ENCODE measurements at places on chromosomes 12 and 14. TPM values are rescaled to one million over a fixed set of nuclear protein-coding genes. Genes with fewer than 3 reads are reported as not detected.
A peak's percentile ranks its signal among the peaks of the same experiment; 100 is the strongest.

- no peak for DNase-seq
Observed at GRCh38 chr14:21275261-21275858, 4.5 kb upstream of the RPGRIP1 start.

DNA sequence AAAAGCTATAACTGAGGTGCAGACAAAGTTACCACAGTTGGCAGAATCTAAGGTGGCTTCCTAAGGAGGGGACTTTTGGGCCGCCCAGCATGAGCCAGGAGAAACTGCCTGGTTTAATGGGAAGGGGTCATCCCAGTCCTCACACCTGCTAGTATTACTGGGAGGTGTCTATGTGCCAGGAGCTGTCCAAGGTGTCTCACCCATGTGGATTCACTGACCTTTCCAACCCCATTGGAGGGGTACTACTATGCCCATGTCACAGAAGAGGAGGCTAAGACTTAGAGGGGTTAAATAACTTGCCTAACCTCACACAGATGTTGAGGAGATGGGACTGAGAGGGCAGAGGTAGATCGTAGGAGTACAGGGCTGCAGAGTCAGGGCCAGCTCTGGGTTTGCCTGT lies 10.2 kb downstream of the ABCB9 start:
- no peak for DNase-seq

DNA sequence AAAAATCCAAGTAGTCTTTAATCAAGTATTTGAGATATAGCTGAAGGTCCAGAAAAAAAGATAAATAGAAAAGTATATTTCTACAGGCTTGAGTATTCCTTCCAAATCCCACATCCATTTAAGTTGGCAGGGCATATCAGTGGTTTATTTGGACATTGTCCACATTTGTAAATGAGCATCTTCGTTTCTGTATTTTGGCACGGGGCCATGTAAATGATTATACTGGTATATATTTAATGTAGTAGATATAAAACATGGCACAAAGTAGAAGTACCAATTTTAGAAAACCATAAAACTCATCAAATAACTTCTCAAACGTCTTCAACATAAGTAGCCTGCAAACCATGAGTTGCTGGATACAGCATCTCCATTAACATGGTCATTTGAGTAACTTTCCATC lies 437.4 kb upstream of the SOX5 start:
- no peak for DNase-seq

The CLEC4D gene
- total RNA-seq = 0.31 TPM

The TBK1 gene
- 48.3 TPM for total RNA-seq

The NAA25 gene
- total RNA-seq = 28.2 TPM

DNA sequence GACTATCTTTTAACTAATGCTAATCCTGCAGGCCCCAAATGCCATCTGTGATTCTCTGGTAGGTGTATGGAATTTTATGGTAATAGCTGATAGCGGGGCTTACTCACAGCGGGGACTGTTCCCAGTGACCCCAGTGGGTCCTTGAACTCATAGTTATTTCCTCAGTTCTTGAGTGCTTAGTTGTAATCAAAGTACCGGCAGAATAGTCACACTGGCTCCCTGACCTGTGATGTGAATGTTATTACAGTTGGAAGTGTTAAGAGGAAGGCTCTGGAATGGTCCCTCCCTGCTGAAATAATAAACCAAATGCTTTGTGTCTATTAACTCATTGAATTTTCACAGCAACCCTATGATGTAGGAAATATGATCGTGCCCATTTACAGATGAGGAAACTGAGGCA lies 78.3 kb downstream of the NDUFA12 start:
- no peak for DNase-seq

DNA sequence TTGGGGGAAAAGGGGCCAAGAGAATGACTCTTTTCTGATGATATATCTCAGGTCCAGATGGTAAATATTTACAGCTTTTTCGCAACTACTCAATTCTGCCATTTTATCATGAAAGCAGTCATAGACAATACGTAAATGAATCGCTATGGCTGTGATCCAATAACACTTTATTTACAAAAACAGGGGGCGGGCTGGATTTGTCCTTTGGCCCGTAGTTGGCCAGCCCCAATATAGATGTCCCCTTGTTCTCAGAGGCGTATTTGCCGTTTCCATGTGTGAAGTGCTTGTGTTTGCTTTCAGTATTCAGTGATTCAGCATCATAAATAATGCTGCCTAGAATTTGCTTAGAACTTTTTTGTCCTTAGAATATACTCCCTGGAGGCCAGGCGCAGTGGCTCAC lies 77.2 kb downstream of the CCDC92 start:
- no peak for DNase-seq

The KRT75 gene
- total RNA-seq = not detected

GRCh38 chr12:13027032-13027431 lies 17.1 kb upstream of the FAM234B start:
- DNase-seq = no peak

DNA sequence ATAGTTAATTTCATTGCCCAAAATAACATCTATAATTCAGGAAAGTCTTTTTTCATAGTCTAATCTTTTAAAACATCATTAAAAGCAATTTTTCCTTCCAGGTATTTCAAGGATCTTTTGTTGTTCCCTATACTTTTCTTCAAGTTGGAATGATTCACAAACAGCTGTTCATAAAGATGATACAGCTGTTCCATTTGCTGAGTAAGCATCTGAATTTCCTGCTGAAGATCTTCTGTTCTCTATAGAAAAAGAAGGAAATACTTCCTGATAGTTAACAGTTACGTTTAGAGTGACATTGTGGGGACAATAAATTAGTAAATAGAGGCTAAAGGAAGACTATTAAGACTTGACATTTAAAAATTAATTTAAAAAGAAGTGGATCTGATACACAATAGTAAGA lies 30.3 kb upstream of the ESR2 start:
- no peak for DNase-seq

The KRT2 gene
- total RNA-seq = not detected

- DNase-seq = no peak
Observed at GRCh38 chr12:48336061-48336460, 14.7 kb downstream of the ZNF641 start.

DNA sequence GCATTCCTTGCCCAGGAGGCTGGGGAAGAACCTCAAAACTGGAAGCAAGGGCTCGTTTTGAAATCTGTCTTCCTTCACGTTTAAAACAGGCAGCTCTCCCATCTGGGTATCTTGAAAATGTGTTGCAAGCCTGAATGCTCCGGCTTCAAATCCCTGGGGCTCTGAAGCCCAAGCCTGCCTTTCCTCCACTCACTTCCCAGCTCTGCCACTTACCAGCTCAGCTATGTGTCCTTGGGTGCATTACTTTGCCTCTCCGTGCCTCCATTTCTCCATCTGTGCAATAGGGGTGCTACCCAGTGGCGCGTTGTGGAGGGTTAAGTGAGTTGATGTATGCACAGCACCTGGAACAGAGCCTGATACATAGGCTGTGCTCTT lies 97.6 kb downstream of the GCH1 start:
- DNase-seq = no peak

The CBX5 gene
- 63.9 TPM for total RNA-seq

- no peak for DNase-seq
Observed at GRCh38 chr14:76373456-76373855, 2.5 kb upstream of the ESRRB start.

- DNase-seq = no peak
Observed at GRCh38 chr12:105831372-105831771, 307.4 kb downstream of the NUAK1 start.

The SIX4 gene
- 3.4 TPM for total RNA-seq

DNA sequence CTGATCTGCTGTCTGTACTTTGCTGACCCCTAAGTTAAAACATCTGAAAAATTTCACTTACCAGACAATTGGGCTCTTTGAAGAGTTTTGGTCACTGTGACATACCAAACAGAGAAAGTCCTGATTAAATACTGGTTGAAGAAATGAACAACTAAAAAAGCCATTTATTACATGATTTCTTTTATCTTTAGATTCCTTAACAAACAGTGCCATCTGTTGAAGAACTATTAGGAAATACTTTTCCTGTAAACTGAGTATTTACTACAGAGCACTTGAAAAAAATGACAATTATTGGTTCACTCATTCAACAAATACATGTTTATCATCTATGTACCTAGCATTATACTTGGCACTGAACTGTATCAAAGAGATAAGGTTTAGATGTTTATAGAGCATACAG lies 6.5 kb upstream of the WASHC4 start:
- DNase-seq = no peak

- DNase-seq = no peak
Observed at GRCh38 chr12:124456652-124457152, 110.7 kb downstream of the NCOR2 start.

The KERA gene
- total RNA-seq = 0.24 TPM

DNA sequence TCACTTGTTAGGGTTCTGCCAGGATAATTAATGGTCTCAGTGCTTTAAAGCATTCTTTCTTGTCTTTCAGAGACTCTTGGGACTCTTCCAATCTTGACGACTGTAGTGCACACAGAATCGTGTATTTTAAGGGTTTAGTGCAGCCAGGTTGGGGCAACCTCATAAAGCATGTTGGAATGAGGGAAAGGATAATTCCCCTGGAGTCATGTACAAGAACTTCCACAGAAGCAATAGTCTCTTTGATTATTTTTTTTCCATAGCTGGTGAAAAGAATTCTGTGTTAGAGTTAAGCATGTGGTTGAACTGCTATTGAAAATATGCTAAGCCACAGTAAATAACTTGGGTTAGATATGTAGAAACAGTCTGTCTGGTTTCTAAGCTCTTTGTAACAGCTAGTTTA lies 246.8 kb upstream of the DAAM1 start:
- no peak for DNase-seq

- DNase-seq = peak; percentile 69
Observed at GRCh38 chr12:3313675-3314663, 177.0 kb upstream of the PRMT8 start.

The KITLG gene
- total RNA-seq = 25.0 TPM

DNA sequence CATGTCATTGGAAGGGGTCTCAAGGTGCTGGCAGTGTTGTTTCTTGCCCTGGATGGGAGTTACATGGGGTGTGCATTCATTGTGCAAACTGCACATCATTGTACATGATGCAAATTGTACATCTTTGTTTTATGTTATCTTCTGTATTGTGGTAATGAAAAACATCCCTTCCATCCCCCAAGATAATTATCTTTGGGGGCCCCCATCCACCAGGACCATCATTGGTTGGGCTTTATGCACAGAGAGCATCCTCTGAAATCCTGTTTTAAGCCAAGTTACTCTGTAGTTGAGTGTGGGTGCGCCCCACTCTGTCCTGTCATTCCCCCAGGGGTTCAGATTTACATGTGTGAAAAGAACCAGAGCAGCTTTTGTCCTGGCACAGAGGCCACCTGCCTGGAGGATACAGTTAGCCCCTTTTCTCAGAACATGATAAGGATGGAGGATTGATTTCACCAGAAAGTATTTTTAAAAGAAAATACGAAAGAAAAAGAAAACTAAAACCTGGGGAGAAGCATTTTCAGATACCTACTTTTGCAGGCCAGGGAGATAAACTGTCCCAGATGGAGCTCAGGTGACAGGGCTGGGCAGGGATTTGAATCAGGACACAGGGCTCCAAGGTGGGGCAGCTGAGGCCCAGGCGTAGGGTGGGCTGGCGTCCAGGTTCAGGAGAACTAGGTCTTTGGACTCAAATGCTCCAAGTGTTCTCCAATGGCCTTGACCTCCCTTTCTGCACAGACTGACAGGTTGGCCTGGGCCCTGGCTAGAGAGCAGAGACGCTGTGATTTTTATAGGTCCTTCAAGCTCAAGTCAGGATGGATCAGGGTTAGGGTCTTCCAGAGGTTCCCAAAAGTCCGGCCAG lies 17.2 kb downstream of the WSCD2 start:
- no peak for DNase-seq
